ENCODE measurements at places on chromosomes 12 and 14.
A peak's percentile ranks its signal among the peaks of the same experiment; 100 is the strongest.

DNA sequence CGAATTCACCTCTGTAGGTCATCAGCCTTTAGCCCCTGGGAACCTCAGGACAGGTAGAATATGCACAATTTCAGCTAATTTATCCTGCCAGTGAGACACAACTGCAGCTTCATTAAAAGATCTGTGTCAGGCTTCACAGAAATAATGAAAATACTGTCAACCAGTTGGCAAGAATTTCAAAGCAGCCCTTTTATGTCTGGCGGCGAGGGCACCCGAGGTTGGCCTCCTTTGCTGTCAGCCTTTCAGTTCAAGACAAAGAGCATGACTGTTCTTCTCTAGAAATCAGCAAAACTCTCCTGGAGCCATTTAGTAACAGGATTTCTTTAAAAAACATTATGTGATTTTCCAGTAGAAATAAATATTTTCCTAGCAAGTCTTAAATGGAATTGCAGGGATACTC is 75.9 kb downstream of the BBS10 start:
- peak; percentile 78 for DNase-seq

DNA sequence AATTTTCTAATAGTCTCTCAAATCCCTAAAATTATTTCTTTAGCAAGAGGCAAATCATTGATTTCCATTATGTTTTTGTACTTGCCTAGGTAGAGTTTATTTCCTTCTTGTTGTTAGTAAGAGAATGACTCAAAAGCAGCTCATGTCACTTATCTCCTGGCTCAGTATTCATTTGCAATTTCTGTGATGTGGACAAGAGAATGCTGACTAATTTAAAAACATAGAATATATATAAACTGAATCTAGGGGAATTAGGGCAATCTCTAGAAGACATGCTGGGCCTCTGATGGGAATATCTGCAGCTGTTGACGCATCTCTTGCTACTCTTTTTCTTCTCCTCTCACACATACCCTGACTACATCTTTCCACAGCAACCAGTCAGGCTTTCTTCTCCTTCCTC is 130.8 kb upstream of the PRKD1 start:
- no peak for DNase-seq

DNA sequence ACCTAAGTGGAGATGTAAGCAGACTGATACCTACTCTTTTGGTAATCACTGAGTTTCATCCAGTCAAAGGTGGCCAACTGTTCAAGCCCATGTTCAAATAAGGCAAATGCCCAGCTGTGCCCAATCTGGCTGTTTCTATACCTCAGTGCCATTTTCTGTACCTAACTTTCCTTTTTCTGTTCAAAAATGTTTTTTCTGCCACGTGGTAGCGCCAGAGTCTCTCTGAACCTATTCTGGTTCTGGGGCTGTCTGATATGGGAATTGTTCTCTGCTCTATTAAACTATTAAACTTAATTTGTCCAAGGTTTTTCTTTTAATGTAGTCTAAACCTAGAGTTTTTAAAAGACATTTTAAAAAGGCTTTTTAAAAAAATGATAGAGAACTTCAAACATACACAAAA is 391.2 kb downstream of the NOVA1 start:
- DNase-seq: no peak

GRCh38 chr12:48447755-48448154 is 24.6 kb upstream of the ANP32D start:
- DNase-seq: no peak

DNA sequence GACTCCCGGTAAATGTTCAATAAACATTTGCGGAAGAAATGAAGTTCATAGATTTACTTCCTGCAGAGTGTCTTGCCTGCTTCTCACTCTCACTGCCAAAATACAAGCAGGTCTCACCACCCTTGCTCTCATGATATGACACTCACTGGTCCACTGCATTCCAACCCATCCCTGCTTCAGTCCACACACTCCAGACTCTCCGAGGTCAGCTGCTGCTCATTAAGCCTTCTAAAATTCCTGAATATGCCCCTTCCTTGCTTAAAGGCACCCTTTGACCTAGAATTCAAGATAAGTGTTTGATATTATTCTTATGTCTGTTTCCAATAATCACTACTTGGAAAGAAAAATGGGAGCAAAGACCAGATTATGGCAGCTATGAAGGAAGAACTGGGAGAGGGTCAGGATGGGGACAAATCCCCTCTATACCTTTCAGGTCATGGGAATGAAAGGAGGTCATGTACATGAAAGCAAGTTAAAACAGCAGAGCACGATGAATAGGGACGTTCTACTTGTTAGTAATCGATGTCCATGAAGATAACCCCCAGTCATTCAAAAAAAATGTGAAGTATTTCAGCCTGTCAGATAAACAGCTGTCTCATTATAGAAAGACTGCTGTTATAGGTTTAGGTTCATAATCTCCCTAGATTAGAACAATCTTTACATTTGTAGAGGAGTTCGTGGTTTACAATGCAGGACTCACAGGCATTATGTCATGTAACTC is 10.5 kb upstream of the NID2 start:
- DNase-seq: no peak

Data from Ammon's horn (tissue), 1 donor.